ENCODE measurements at places on chromosomes 2 and 18.
A peak's percentile ranks its signal among the peaks of the same experiment; 100 is the strongest.

DNA sequence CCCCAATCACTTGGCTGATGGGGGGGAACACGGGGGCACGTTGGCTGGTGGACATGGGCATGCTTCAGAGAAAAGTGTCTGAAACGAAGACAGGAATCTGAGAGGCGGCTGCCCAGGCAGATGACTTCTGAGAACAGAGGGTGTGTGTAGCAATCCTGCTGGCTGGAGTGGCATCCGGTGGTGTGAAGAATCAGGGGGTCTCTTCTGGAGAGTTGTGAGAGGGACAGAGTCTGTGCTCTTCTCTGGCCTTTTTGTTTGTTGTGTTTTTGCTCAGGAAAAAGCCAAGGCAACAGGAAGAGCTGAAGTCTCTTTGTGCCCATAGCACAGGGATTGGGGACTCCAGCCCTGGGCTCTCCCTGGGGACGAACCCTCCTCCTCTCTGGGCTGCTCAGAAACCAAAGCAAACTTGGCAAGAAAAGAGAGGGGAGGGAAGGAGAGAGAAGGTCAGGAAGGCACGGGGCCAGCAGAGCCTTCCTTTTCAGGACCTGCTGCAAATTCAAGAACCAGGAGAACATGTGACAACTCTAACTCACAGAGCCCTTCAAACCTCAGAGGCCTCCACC lies 97.0 kb upstream of the SMAD2 start:
- no peak for DNase-seq

- peak; percentile 64 for DNase-seq
Measured at GRCh38 chr2:237700512-237701032, 73.2 kb downstream of the LRRFIP1 start.

DNA sequence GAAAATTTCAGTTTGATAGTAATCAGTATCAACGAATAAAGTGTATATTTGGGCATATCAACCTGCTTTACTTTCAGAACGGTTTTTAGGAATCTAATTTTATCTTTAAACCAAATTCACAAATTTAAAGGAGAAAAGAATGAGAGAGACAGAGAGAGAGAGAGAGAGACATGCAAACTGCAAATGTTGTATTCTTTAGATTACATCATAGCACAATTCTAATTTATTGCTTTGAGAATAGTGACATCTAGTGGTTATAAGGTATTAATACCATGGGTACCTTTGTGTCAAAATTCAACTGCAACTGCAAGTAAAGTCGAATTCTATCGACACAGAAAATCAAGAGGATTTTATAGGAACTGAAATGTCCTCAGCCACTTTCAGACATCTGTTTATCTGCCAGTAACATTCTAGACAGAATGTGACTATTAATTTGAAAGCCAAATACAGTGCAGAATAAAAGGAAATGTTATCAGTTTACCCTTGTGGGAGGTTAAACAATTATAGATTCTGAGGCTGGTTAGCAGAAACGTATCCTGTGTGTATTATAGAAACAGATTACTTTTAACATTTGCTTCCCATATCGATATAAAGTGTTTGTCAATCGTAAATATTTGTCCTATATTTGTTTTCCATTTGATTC lies 529.8 kb upstream of the VRK2 start:
- DNase-seq = no peak

DNA sequence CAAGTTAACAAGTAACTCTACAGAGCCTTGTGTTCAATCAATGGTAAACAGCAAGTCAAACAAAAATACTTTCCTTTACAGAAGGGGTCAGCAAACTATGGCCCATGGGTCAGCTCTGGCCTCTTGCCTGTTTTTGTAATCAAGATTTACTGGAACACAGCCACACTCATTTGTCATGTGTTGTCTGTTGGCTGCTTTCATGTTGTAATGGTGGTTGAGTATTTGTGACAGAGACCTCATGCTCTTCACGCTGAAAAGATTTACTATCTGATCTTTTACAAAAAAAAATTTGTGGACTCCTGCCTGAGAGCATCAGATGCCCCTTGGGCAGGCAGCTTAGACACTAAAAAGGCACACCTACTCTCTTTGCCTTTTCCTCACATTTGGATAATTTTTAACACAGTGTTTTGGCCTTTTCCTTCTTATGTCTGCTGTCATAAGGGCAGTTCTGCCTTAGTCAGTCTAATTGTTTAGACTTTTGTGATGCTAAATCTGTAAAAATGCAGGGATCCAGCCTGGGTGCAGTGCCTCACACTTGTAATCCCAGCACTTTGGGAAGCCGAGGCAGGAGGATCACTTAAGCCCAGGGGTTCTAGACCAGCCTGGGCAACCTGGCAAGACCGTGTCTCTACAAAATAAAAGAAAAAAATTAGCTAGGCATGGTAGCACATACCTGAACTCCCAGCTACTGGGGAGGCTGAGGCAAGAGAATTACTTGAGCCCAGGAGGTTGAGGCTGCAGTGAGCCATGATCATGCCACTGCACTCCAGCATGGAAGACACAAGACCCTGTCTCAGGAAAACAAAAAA lies 18.3 kb downstream of the IL1B start:
- no peak for DNase-seq

GRCh38 chr2:145799595-145800108 lies 1279.7 kb upstream of the ZEB2 start:
- no peak for DNase-seq

- DNase-seq = no peak
Measured at GRCh38 chr18:46506974-46507586, 149.9 kb downstream of the LOXHD1 start.

DNA sequence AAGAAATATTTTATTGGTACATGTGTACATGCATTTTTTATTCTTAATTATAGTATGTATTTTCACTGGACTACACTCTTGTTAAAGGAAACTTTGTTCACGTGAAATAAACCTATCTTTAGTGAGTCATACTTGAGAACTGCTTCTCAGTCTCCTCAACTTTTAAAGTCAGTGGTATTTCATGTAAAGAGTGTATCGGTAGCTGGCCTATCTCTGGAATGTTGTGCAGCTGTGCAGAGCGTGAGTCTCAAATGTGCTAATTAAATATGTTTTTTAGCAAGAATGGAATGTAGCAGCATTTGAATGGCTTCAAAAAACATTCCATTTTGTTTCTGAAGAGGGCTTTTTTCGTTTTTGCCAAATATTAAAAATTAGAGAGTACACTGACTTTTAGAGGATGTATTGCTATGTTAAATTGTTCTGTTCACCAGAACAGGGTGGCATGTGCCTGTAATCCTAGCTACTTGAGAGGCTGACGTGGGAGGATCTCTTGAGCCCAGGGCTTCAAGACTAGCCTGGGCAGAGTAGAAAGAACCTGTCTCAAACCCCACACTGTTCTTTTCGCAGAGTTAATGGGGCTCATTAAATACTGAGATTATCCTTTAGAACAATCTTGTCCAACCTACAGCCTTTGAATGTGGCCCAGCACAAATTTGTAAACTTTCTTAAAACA lies 14.3 kb downstream of the SPTBN1 start:
- no peak for DNase-seq

DNA sequence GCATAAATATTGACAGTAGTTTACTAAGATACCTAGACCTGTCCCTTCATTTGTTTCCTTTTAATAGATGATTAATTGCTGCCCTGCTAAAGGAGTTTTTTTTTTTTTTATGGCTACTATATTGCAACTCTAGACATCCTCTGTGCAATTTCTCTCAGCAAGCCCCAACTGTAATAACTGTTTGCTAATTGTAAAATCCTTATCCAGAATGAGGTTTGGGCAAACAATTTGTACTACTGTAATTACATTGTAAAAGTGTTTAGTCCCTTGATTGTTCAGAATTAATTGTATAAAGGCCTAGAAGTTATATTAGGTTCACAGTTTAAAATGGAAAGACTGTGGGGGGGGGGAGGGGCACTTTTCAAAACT lies 3.7 kb upstream of the MEIS1 start:
- no peak for DNase-seq

DNA sequence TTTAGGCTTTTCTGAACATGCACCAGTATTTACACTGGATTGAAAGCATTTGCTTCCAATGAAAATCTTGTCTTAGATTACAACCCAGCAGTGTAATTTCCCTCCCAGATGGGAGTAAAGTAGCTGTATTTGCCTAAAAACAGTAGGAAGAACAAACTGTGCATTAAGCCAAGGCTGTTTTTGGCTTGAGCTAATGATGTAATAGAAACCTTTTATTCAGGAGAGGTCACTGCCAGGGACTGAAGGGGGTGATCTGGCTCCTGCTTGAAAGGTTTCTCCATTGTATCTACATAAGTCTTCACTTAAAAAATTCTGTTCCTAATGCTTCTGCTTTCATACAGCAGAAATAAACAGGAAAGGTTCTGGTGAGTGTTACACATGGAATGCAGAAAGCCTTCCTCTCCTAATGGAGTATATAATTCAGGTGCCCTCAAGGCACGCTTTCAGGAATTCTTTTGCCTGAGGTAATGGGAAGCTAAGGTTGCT lies 74.4 kb downstream of the MEIS1 start:
- no peak for DNase-seq

GRCh38 chr18:38941711-38942561 lies 1376.3 kb upstream of the CELF4 start:
- no peak for DNase-seq

All from stimulated activated CD4-positive, alpha-beta T cell treated with anti-CD3 and anti-CD28 coated beads, TNF-alpha, amount 100 ng/mL, for 24 hours (primary cell).